ENCODE measurements at places on chromosomes 4 and X.

DNA sequence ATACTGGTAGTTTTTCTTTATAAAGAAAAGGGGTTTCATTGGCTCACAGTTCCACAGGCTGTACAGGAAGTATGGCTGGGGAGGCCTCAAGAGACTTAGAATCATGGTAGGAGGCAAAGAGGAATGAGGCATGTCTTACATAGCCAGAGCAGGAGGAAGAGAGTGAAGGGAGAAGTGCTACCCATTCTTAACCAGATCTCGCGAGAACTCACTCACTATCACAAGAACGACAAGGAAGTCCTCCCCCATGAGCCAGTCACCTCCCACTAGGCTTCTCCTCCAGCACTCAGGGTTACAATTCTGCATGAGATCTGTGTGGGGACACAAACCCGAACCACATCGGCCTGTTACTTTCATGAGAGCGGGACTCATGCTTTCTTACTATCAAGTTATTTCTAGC lies 240.5 kb downstream of the TENM3 start:
- DNase-seq: no peak

DNA sequence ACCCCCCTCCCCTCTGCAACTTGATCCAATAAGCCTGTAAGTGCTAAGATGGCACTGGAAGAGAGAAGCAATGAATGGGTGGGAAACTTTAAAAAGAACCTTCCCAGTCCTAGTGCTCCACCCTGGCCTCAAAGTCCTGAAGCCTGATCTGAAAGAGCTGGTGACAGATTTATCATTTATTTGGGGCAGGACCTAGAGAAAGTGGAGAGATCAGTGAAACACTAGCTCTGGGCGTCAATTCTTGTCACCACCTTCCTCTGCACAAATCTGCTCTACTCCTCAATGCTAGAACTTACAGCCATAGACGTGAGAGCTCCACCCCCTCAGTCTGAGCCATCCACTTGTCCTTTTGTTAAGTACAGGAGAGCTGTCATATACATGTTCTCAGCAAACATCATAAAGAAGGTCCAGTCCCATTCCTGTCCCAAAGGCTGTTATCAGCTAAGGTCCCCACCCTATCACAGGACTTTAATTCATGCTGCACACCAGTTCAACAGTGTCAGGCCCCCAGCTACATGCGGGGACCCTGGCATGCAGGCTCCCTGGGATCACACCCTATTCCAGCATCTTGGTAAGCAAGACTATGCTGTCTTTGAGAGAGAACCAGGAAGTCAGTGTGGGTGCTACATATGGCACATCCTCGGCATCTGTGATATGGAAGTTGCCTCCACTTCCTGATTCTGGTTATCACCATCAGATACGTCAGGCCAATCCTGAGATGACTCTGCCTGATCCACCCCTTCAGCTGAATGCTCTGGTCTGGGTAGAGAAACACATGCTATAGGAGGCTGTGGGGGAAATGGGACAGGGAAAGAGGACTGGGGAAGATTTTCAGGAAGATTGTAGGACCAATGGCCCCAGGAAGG lies 2.3 kb downstream of the P2RY4 start:
- DNase-seq: no peak

DNA sequence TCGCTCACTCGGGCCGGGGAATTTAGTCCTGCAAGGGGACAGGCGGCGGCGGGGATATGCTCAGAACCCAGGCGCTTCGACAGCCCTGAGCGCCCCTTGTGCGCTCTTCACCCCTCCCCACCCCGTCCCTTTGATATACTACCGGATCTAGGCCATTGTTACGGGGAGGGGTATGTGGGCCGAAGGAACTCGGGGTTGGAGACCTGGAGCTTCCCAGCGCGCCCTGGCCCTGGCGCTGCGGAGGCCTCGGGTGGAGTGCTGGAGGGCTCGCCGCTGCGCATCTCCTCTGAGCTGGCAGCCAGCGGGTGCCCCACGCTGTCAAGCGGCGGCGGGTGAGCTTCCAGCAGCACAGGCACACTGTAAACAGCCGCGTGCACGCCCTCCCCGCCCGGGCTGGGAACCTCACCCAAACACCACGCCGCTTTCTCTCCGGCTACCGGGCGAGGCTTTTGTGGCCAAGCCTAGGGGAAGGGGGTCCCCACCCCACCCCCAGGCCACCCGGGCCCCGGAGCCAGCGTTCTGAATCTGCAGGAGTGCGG lies 54.5 kb upstream of the BCOR start:
- peak; percentile 62 for DNase-seq

GRCh38 chr4:172652369-172652768 lies 516.2 kb upstream of the GALNT7 start:
- DNase-seq: no peak

DNA sequence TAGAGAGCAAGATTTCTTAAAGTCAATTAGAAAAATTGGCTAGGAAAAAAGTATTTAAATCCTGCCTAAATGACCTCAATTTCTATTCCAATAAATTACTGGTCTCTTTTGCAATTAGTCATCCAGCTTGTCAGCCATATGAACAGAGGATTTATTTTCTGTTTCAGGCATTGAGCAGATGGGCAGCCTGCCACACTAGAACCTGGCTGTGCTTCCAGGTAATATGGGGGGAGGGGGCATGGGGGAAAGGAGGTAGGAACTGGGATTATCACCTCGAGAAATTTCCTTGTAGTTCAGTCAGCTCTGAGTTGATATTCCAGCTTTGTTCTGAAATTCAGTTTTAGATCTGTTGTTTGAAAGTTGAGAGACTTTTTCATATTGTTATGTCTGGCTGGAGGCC lies 206.3 kb upstream of the LCORL start:
- DNase-seq: no peak

- no peak for DNase-seq
Measured at GRCh38 chr4:40283968-40284367, 51.2 kb upstream of the CHRNA9 start.

GRCh38 chr4:83112231-83112630 lies 2.3 kb downstream of the PLAC8 start:
- no peak for DNase-seq

DNA sequence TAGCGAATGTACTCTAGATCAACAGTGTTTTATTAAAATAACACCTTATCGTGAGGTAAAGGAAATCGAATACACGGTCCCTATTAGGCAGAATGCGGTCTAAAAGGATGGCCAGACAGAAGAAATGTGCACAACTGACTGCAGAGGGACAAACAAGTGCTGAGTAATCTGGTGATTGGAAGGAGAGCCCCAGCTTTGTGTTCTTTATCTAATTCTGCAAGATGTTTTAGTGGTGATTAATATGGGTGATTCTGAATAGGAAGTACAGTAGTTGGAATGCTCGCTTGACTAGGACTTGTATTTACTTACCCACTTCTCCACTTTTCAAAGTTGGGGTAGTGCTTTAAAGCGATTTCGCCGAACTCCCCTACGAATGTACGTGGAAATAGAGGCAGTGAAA lies 1.2 kb downstream of the WDR44 start:
- no peak for DNase-seq

DNA sequence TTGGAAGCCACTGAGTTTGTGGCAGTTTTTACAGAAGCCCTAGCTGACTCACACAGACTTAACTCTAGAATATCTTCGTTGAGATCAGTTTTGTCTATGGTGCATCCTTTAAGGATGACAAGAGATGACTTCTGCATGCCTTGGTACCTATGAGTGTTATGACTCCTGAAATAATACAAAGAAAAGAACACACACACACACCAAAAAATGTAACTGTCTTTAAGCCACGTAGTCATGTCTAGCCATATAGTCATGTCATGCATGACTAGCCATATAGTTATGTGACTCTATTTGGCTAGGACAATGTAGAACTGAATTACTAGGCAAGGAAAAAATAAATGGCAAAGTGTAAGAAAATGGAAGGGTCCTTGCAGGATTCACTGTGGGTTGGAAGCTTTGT lies 447.8 kb downstream of the NLGN4X start:
- no peak for DNase-seq

- DNase-seq: no peak
Measured at GRCh38 chr4:157459785-157460184, 239.3 kb downstream of the GRIA2 start.

DNA sequence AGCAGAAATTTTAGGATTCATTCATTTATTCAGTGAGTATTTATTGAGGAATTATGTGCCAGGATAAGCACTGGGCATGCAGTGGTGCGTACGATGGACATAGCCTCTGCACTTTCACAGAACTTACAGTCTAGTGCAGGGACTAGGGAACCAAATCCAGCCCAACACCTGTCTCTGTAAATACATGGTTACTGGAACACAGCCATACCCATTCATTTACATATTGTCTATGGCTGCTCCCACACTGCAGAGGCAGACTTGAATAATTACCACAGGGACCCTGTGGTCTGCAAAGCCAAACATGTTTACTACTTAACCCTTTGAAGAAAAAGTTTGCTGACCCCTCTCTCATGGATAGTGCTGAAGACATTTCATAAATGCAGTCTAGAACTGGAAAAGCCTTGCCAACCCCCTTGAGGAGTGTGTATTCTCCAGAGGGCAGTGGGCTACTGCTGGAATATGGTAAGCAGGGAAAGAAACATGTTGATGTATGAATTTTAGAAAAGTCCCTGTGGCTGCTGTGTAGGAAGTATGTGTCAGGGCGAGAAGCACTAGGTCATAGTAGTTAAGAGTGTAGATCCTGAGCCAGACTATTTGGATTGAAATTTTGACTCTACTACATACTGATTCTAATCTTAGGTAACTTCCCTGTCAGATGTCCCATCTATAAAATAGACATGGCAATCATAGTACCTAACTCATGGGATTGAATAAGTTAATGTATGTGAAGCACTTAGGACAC lies 75.5 kb downstream of the GALNT7 start:
- DNase-seq: no peak

- peak; percentile 38 for DNase-seq
Measured at GRCh38 chrX:119067023-119067739, 5.6 kb upstream of the CT47C1 start.

GRCh38 chr4:84436812-84437211 lies 62.3 kb downstream of the NKX6-1 start:
- no peak for DNase-seq

DNA sequence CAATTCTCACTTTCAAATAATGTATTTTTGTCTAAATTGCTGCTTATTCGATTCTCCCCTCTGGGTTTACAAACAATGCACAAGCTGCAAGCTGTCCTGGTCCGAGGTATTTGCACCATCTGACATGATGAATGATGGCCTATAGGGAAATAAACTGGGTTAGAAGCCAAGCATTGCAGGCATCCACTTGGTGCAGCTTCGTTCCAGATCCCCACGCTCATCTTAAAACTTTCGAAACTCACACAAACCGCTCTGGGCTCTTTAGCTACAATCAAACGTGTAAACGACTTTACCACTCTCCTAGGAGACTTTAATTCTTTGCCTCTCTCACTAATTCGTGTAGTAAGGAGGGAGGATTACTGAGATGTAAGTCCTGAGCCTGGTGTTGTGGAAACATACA lies 19.0 kb downstream of the PHKA2 start:
- no peak for DNase-seq

DNA sequence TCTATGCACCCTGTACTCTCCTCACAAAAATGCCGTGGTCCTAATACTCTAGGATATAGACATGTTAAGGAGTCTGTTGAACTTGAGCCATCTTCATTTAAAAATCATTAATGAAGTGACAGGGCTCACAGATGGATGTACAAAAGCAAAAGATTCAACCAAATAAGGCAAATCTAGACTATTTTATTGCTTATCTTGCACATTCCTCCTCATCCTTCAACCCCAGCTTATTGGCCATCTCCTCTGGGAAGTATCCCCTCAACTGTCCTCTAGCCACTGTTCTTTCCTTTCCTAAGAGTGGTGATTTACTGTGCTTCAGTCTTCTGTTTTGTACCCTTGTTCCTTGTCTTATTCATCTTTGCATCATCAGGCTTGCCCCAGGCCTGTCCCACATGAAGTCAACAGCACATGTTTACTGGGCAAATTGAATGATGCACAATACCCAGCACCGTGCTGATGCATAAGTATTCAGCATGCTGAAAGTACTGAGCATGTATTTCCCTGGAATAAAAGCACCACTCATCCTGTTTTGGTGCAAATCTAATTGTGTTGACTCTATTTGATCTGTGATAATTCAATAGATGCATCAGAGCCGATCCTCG lies 287.3 kb upstream of the CLNK start:
- DNase-seq: no peak

DNA sequence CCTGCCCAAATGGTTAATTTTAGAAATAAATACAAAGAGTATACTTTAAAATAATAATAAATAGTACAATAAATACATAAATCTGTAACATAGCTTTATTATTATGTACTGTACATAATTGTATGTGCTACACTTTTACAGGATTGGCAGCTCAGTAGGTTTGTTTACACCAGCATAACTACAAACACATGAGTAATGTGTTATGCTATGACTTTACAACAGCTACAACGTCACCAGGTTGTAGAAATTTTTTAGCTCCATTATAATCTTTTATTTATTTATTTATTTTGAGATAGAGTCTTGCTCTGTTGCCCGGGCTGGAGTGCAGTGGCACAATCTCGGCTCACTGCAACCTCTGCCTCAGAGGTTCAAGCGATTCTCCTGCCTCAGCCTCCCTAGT lies 31.8 kb downstream of the RNF150 start:
- no peak for DNase-seq

- DNase-seq: no peak
Measured at GRCh38 chr4:153296040-153296823, 48.3 kb upstream of the MND1 start.
